ENCODE measurements at places on chromosomes 1 and 21. TPM values are rescaled to one million over a fixed set of nuclear protein-coding genes. Genes with fewer than 3 reads are reported as not detected.

GRCh38 chr1:208231881-208232661 lies 12.1 kb downstream of the PLXNA2 start:
- peak; percentile 59 for DNase-seq

DNA sequence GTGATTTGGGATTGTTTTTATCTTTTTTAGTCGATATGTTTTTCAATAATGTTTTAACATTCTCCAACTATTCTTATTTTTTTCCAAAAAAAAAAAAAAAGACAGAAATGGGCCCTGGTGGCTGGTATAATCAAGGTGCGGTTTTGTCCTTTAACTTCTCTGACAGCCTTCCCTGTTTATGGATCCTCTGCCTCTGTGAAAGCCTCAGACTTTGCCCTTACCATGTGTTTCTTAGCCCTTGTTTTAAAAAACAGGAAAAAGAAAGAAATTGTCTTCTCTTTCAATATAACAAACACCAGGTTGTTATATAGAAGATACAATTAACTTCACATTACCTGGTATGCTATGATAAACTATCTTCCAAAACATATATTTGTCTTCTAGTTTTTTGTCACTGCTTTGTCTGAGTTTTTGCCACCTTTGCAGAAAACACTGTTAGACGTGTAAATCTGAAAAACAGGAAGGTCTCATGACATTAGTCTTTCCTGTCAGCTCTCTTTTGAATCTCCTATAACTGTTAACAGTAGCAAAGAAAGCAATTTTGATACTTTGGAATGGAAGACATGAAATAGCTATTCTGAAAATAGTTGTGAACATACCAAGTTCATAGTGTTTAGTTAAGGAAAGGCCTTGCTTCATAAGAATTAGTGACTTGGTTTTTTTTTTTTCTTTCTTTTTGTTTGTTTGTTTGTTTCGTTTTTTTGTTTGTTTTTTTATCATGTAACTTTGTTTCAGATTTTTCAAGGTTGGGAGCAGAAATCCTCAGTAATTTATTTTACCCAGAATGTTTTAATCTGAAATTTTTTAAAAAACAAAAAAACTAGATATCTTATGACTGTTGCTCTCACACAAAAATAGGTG lies 31.7 kb upstream of the CACYBP start:
- no peak for DNase-seq

DNA sequence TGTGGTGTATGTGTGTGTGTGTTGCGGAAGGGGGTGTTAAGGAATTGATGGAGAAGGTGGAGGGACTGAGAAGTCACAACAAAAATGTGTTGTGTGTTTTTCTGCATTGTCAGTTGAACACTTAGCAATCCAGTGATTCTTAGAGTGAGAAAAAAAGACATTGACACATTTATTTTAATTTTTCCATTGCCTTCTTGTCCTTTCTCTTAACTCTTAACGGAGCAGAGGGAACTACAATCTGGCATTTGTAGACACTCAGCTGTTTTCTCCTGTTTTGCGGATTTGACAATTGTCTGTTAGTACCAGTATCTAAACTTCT lies 725 bp downstream of the C1orf53 start:
- DNase-seq: no peak

TEKT2 gene
- polyA plus RNA-seq: 0.12 TPM

DNA sequence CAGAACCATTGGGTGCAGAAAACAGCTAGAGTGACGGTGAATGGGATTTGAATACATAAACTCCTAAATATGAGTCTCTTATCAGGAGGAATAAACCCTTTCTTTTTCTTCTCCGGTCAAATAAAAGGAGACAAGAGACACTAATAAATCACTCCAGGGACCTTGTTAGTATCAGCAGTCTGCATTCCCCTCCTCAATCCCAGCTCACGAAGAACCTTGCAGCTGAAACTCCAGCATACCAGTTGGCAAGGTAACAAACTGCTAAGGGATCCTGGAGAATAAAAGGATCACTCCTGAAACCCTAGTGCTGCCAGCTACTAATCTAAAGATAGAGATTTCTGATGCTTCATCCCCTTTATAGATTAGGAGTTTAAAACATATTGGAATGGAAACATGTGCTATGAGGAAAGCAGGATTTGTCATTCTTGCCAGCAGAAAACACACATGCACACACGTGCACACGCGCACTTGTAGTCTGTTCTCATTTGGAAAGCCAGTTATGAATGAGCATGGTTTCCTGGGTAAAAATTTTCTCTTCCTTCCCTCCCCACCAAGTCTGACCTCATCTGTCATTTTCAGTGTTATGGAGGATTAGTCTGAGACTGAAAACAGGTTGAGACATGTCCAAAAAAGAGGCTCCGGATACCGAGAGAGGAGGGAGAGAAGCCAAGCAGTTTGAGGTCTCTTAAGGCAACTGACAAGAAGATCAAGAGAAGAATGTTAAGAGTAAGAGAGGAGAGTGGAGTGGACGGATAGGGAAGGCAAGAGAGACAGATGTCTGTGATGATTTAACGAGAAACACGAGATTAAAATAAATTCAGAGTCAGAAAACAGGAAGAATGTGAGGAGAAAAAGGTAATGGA lies 10.9 kb downstream of the IER5 start:
- DNase-seq: no peak

SYNC gene
- 65.1 TPM for polyA plus RNA-seq

HES3 gene
- polyA plus RNA-seq: not detected

DNA sequence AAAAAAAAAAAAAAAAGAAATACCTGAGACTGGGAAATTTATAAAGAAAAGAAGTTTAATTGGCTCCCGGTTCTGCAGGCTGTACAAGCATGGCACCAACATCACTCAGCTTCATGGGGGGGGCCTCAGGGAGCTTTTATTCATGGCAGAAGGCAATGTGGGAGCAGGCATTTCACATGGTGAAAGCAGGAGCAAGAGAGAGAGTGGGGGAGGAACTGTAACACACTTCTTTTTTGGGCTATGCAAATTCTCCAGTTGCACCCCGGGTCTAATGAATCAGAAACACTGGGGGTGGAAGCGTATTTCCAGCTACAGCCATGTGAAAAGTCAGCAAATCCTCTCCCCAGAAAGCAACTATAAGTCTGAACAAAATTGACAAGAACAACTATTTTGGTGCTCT lies 11.8 kb upstream of the SOD1 start:
- DNase-seq: no peak

GRCh38 chr1:211522804-211523203 lies 30.8 kb upstream of the RD3 start:
- DNase-seq: no peak

DNA sequence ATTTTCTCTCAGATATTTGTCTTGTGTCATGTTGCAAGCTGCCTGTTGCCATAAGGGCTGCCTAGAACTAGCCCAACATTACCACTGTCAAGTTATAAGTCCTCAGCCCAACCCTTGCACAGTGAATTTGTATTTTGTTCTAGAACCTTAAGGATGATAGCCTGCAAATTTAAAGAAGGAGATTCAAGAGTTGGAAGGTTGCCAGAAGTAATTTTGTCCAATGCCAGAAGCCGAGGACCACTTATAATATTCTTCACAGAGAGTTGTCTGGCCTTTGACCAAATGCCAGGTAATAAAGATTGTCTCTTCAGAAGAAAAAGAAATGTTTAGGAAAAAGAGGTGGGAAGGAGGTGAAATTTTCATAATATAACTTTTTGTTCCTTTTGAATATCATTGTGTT lies 40.5 kb upstream of the SUCO start:
- DNase-seq: no peak

DNA sequence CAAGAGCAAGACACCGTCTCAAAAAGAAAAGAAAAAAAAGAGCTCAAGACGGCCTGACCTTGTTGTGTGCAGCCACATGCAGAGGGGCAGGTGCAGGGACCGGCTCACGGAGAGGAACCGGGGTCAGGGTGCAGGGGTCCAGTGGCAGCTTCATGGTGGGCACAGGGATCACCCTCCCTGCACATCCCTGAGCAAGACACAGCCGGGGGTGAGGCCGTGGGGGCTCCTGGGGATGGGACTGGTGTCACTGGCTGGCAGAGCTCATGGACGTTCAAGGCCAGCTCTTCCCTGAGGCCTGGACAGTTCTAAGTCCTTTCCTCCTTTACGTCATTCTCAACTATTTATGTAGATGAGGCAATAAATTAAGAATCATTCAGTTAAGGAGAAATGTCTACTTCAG lies 6.6 kb upstream of the TMEM240 start:
- DNase-seq: no peak

ATP8B2 gene
- 42.5 TPM for polyA plus RNA-seq

KRTAP22-1 gene
- polyA plus RNA-seq: not detected

SH3BGR gene
- 2.7 TPM for polyA plus RNA-seq

- no peak for DNase-seq
Measured at GRCh38 chr21:34942911-34943310, 106.2 kb downstream of the RUNX1 start.

PPFIA4 gene
- 1.5 TPM for polyA plus RNA-seq

DNA sequence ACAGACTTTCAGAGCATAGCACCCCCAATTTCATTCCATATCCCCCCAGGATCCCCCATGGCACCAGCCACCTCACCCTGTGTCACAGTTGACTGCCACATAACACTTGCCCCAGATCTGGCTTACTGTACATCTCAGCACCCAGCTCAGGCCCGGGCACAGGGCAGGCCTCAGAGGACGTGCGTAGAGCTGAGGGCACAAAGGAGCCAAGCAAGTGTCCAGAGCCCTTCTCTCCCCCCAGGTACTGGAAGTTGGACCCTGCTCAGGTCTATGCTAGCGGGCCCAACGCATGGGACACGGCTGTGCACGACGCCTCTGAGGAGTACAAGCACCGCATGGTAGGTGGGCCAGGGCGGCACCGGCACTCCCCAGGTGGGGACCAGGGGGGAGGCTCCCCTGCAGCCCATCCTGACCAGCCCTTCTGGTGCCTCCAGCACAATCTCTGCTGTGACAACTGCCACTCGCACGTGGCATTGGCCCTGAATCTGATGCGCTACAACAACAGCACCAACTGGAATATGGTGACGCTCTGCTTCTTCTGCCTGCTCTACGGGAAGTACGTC lies 8.0 kb upstream of the SYTL1 start:
- DNase-seq: no peak

DNA sequence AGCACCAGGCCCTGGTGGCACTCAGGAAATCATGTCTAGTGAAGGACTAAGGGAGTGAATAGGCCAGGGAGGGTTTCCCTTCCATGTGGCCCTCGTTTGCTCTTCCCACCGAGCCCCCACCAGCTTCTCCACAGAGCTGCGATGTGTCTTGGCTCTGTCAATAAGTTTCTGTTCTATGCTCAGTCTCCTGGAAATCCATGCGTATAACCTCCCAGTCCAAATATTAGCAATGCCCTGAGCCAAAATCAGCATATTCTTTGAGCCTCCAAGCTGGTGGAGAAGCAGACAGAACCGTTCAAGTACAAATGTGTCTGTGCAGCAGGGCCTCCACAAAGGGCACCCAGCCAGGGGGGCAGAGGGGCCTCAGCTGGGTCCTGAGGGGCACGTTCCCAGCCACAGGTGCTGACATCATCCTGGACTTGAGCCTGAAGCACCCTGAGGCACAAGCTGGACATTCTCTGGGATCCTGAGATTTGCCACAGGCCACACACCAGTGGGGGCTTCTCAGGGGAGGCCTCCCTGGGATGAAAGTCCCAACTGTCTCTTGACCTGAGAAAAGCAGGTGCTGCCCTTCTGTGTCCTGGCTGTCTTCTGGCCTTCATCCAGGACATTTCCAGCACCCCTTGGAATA lies 350.5 kb upstream of the VAMP3 start:
- no peak for DNase-seq

TMPRSS3 gene
- polyA plus RNA-seq: not detected

DAB1 gene
- 0.05 TPM for polyA plus RNA-seq

DNA sequence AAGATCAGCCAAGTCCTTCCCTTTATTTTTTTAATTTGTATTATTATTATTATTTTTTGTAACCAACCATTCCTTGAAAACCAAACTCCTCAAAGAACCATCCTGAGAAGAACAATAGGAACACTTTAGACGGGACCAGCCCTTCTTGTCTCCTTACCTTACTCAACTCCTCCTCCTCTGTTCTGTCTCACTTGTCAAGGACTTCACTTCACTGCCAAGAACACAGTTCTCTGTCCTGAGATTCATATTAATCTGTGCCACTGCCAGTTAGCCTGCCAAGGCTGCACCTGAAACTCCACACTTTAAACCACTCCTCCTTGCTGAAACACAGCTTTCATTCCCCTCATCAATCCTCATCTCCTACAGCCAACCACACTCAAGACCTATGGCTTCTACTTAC lies 73.8 kb upstream of the ATP1A1 start:
- DNase-seq: no peak

GRCh38 chr1:110094931-110095654 lies 17.1 kb upstream of the UBL4B start:
- no peak for DNase-seq

DNA sequence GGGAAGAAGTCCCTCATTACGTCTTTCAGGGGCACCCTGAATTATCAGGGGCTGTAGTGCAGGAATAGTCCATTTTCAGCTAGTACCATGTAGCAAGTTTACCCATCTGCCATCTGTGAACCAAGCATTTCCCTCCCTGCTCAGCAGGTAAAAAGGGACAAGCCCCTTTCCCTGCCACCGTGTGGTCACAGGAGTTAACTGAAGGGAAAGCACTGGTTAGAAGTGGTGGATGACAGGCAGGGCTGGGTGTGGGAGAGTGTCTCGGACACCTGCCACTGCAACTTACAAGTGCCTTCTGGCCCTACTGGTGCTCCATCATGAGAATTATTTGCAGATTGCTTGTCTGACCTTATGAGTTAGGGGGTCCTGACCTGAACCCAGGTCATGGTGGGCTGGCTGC lies 32.0 kb upstream of the IGSF5 start:
- no peak for DNase-seq

- no peak for DNase-seq
Measured at GRCh38 chr1:214567481-214567980, 16.1 kb upstream of the PTPN14 start.

NUDT17 gene
- polyA plus RNA-seq: 3.7 TPM

- no peak for DNase-seq
Measured at GRCh38 chr1:145961425-145962156, 2.8 kb downstream of the ANKRD34A start.

GRCh38 chr1:54480525-54480848 lies 67.5 kb upstream of the ACOT11 start:
- DNase-seq: no peak

Data from AG04450 (cell line).